ENCODE measurements at places on chromosomes 1 and 21. TPM values are rescaled to one million over a fixed set of nuclear protein-coding genes. Genes with fewer than 3 reads are reported as not detected.

The LCE1C gene
- total RNA-seq = not detected

DNA sequence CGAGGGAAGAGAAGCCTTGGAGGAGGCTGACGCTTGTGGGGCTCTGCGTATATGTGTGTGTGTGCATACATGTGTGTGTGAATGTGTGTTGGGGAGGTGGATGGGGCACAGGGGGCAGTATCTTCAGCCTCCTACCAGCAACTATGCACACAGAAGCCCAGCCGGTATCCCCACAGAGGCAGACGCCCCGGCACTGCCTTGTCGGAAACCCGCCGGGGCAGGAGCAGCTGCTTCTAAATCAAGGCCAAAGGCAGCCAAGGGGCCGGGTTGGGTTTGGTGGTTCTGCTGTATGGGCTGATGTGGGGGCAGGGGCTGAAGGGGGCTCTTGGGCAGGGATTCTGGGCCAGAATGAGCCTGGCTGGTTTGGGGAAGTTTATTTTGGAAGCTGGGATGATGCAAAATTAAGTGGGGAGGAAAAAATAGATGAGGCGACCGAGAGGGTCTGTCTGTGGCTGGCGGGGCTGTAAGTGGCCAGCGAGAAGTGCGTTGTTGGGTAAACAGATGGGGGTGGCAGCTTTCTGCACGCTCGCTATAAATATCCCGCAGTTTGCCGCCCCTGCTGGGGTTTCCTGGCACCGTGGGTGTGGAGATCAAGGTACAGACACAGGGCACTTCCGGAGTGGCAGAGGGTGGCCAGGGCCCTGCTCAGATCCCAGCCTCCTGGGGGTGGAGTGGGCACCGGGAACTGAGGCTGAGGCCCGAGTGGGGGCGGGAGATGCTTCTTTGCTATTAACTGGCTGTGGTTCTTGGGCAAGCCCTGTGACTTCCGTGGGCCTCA, 11.0 kb upstream of the WNT4 start:
- DNase-seq = no peak

DNA sequence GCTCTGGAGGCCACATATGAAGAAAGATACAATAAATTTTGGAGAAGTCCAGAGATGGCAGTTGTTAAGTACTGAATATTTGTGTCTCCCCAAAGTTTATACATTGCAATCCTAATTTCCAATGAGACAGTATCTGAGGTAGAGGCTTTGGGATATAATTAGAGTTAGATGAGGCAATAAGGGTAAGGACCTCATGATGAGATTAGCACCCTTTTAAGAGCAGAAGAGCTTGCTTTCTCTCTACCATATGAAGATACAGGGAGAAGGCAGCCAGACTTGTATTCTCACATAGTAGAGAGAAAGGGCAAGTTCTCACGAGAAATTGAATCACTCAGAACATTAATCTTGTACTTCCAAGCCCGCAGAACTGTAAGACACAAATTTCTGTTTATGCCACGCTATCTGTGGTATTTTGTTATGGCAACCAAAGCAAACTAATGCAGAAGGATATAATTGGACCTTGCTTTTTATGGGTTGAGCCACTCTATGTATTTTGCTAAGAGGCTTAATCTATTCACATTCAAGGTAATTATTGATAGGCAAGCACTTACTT, 430.1 kb downstream of the KCNT2 start:
- DNase-seq = no peak

DNA sequence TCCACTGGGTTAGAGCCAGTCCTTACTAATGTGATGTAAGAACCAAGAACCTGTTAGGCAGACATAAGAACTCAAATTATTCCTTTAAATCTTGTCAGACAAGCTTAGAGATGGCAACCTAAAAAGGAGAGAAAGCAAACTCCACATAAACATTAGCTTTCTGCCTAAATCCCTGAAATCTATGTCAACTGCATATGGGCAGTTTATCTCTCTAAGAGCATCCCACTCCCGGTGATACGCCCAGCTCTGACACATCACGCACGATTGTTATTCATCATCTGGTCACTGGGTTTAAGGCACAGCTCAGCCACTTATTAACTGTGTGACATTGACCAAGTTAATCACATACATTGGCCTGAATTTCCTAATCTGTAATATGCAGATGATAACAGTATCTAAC, 323.7 kb downstream of the HHIPL2 start:
- no peak for DNase-seq

The DIRAS3 gene
- total RNA-seq = 1.1 TPM

GRCh38 chr1:153232553-153232952, 15.2 kb downstream of the PRR9 start:
- no peak for DNase-seq

GRCh38 chr1:172585348-172585747, 52.4 kb downstream of the SUCO start:
- no peak for DNase-seq

GRCh38 chr1:9629445-9630201, 21.9 kb upstream of the PIK3CD start:
- no peak for DNase-seq

- DNase-seq = no peak
Measured at GRCh38 chr1:81226603-81226928, 574.2 kb upstream of the ADGRL2 start.

The COL11A1 gene
- total RNA-seq = 25.1 TPM

DNA sequence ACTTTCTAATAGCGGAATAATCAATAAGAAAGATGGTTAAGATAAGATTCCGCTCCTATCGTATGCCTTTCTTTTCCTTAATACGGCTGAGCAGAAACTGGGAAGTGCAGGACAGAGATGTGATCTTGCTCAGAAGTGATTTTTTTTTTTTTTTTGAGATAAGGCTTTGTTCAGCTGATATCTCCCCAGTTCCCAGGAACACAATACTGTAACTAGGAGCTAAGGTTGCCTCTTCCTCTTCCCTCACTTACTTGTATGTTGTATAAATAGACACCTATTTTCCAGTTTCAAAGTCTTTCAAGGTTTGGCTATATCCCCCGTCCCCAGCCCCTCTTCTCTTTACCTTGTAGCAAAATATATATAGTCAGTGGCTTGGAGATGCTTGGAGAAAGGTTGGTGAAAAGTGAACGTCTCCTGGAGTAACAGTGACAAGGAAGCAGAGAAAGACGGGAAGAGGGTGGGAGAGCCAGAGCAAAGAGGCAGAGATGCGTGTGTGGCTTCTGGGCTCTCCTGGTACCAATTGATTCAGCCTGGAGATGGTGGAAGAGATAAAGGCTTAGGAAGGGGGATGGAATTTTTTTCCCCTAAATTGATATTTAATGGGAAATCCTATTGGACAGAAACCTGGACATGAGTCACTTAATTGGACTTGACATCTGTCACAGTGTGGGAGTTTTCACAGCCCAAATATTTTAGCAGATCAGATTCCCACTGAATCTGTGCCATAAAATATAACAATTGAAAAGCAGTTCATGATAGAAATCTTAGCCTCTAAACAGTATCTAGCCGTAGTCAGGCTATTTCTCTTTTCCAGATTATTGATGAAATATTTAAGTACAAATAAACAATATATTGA, at the start of gene NHLH2:
NHLH2 (minus strand) TSS at position 522 of the 856 bp plus-strand sequence. CDS start 2,754 bp downstream, outside the sequence.
- no peak for DNase-seq

- DNase-seq = no peak
Measured at GRCh38 chr1:93758842-93759515, 77.3 kb upstream of the BCAR3 start.

The SPRR1A gene
- total RNA-seq = not detected

The DENND2D gene
- not detected for total RNA-seq

GRCh38 chr1:94855307-94855700, 35.1 kb downstream of the SLC44A3 start:
- no peak for DNase-seq

DNA sequence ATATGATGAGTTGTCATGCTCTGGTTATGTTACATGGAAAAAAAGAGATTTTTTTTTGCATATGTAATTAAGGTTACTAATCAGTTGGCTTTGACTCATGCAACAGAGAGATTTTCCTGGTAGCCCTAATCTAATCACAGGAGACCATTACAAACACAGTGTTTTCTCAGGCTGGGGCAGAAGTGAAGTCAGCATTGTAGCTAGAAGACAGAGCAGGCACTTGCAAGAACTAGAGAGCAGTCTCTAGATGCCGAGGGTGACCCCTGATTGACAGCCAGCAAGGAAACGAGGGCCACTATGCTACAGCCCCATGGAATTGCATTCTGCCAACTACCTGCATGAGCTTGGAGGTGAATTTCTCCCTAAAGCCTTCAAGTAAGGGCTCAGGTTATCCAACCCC, 151.3 kb downstream of the RUNX1 start:
- no peak for DNase-seq

The ZYG11A gene
- total RNA-seq = 0.14 TPM

- peak; percentile 1 for DNase-seq
Measured at GRCh38 chr1:32816676-32817158, 441 bp downstream of the YARS1 start.

The FOXD2 gene
- 19.4 TPM for total RNA-seq

DNA sequence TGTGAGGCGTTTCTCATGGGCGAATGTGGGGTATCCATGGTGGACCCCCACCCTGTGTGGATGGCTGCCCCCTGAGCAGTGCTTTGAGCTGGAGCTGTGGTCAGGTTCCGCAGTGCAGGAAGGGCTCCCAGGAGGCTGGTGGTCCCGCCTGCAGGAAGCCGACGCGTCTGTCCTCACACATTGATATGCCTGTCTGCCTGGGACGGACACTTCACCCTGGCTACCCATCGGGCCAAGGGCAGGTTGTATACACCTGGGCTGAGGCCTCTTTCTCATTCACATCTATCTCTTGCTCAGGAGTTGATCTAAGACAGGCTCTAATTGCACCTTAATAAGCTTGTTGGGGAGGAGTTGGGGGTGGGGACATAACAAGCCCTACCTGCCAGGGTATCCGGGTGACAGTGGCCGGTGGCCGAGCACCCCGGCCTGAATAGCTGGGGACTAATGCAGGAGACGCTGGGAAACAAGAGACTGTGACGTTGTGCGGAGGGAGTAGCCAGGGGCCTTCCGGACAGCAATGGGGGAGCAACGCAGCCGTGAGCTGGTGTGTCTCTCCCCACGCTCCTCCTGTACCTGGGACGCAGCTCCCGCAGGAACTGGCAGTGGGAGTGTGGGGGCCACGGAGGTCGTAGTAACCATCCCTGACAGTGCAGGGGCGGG, 21.7 kb downstream of the PDXK start:
- peak; percentile 32 for DNase-seq

DNA sequence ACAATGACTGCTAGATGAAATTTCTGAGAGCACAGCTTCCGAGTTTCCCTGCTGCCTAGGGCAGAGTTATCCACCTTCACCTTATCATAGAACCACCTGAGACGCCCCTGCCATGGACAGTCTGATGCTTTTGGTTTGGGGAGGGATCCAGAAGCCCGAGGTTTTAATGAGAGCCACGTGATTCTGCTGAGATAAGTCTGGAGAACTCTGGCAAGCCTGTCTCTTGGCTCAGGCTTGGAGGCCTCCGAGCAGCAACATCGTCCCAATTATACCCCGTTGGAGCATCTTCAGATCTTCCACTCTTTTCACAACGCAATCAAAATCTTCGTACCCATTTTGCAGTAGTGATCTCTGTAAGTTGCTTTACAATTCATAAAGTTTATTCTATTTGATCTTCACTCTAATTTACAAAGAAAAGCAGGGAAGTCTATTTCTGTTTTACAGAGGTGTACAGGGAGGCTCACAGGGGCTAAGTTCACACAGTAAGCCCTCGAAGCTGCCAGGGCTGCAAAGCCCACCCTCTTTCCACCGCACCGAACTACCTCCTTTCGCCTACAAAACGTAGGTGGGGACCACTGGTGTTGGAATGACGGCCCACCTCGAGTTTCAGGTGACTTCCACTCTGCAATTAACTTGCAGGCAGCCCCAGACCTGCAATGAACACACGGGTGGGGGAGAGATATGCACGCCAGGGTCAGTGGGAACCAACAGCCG, 513 bp upstream of the HHAT start:
- DNase-seq = no peak

The CCDC27 gene
- total RNA-seq = not detected

GRCh38 chr1:196685506-196685905, 33.7 kb downstream of the CFH start:
- no peak for DNase-seq

The PGLYRP4 gene
- not detected for total RNA-seq

GRCh38 chr1:66237722-66238479, 296.1 kb upstream of the SGIP1 start:
- DNase-seq = no peak

DNA sequence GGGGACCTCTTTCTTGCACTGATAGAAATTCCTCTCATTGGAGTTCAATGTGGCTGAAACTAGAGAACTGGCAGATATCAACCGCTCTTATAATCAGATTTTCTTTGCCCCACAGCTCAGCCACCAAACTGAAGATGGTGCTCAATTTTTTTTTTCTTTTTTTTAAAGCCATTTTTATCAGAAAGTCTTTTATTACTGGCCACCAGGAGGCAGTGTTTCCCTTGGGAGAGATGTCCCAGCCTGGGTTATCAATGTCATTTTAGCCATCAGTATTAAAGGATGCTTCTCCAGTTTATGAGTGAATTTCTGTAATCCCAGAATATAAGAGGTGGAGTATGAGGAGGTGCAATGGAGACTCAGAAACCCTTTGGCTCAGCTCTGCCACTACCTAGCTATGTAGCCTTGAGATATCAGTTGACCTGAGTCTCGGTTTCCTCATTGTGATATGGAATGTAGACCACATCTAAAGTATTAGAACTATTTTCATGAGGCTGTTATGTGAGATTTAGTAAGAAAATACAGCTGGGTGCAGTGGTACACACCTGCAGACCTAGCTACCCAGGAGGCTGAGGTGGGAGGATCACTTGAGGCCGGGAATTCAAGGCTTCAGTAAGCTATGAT, 27.6 kb downstream of the CD244 start:
- peak; percentile 42 for DNase-seq

- DNase-seq = no peak
Measured at GRCh38 chr1:1928231-1929101, 9.4 kb upstream of the TMEM52 start.

All from neural crest cell (in vitro differentiated cells).